ENCODE measurements at places on chromosomes 2 and 18.

DNA sequence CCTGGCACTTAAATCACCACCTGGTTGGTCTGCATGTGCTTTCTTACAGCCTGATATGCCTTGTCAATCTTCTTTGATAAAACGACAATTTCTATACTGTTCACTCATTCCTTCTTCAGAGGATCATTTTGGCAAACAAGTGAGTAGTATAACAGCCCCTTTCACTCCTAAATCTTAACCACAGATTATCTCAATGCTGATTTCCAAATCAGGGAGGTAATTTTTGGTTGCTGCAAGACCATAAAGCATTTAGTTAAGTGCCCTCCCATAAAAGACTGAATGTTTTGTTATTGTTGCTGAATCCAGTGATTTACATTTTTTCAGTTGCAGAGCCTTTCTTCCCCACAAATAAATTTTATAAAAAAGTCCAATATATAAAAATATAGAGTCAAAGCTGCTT, 129.2 kb upstream of the CYP26B1 start:
- no peak for DNase-seq

GRCh38 chr18:3279201-3280185, 17.6 kb downstream of the MYL12B start:
- no peak for DNase-seq

DNA sequence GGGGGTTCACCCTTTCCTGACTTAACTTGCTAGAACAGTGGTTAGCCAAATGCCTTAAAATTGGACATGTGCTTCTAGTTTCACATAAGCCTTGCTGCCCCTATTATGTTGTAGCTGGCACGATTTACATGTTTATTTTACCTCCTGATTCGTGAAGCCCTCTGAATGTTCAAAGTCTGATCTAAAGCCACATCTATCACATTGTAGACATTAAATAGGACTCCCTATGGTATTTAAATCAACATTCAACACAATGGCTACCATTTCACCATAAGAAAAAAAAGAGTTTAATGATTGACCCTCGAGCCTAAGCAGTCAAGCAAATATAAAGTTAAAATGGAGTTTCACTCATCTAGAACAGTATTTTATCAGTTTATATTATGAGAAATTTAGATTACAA, 151.5 kb downstream of the GULP1 start:
- DNase-seq, result no peak

GRCh38 chr18:67599277-67599676, 82.8 kb upstream of the DSEL start:
- DNase-seq, result no peak

DNA sequence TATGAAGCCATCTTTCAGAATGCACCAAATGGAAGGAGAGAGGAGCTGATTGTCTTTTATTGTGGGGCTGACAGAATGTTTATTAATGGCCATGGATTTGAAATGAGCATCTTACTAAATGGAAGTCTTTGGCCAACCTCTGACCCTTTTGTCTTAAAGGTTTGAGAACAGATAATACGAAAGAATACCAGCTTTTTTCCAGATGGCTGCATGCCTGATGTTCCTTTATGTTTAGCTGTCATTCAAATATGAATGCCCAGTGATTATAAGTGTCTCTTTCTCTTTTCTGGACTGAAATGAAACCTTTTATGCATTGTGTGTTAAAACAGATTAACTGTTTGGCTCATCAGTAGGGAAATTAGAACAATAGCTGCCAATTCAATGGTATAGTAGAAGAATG, 46.0 kb downstream of the PARD3B start:
- no peak for DNase-seq

- DNase-seq, result no peak
Observed at GRCh38 chr2:7673853-7674252, 756.6 kb downstream of the RNF144A start.

GRCh38 chr2:217897091-217897715, 105.6 kb downstream of the TNS1 start:
- DNase-seq, result no peak

- DNase-seq, result no peak
Observed at GRCh38 chr2:232022718-232023117, 61.2 kb downstream of the DIS3L2 start.

DNA sequence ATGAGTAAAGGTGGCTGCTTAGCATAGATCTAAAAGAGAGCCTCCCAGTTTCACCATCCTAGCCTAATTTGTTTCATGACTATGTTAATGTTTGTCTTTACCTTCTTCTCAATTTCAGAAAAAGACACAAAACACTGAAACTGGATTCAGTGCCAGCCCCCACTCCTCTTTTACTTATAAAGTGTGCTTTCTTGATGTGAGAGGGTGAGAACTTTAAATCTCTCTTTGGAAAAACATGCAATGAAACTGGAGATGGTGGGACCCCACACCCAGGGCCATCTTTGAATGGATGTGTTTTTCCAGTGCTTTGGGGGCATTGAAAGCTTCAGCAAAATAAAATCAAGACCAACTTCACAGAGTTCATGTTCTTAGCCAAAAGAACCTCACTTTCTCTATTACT, 185.9 kb downstream of the CYRIA start:
- no peak for DNase-seq

DNA sequence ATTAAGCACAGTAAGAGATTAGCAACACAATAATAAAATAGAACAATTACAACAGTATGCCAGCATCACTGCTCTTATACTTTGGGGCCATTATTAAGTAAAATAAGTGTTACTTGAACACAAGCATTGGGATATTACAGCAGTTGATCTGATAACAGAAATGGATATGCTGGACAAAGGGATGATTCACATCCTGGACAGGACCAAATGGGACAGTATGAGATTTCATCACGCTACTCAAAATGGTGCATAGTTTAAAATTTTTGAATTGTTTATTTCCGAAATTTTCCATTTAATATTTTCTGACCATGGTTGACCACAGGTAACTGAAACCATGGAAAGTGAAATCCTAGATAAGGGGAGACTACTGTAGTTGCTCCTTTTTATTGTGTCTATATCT, 138.2 kb downstream of the UBR3 start:
- DNase-seq, result no peak

- no peak for DNase-seq
Observed at GRCh38 chr18:37572736-37573135, 7.1 kb upstream of the CELF4 start.

GRCh38 chr2:105787376-105788318, 42.9 kb downstream of the NCK2 start:
- DNase-seq, result no peak

- no peak for DNase-seq
Observed at GRCh38 chr2:217740178-217740577, 262.6 kb downstream of the TNS1 start.

DNA sequence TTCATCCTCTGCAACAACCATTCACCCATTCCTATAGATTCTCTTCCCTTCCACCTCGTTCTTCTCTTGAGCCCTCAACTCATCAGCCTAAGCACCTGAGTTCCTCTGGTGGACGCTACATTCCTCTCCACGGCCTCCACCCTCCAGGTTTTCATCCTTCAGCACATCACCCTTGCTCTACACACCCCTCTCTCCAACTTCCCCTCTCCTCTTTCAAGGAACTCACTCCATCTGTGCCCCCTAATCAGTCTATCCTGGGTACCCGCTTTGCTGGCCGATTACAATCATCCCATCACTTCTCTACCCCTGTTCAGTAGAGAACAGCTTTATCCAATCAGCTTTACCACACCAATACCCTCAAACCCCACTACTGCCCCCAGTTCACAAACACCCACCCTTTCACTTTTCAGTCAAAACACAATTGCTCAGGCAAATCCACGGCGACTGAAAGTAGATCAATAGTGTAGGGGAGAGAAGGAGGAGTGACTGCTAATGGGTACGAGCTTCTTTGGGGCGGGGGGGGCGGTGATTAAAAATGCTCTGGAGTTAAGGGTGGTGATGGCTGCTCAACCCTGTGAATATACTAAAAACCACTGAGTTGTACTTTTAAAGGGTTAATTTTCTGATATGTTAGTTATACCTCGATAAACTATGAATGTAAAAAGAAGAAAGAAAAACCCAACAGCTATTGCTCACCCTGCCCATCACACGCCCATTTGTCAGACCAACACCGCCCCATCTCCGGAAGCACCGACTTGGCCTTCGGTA, 857 bp downstream of the DYM start:
- no peak for DNase-seq

DNA sequence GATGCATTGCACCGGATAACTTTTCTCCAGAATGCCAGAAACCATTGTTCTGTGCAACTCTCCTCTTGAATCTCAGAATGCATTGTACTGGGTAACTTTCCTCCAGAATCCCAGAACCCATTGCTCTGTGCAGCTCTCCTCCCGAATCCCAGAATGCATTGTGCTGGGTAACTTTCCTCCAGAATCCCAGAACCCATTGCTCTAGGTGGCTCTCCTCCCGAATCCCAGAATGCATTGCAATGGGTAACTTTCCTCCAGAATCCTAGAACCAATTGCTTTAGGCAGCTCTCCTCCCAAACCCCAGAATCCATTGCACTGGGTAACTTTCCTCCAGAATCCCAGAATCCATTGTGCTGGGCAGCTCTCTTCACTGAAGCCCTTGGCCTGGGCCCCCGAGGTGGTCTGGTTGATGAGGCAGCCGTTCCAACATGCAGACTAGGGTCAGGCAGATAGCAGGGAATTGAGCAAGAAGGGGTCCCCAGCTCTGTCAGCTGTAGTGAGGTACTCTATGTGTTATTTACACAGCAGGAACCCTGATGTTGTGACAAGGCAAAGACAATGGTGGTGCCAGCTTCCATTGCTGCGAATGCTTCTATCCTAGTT, 9.4 kb downstream of the FOSL2 start:
- no peak for DNase-seq

DNA sequence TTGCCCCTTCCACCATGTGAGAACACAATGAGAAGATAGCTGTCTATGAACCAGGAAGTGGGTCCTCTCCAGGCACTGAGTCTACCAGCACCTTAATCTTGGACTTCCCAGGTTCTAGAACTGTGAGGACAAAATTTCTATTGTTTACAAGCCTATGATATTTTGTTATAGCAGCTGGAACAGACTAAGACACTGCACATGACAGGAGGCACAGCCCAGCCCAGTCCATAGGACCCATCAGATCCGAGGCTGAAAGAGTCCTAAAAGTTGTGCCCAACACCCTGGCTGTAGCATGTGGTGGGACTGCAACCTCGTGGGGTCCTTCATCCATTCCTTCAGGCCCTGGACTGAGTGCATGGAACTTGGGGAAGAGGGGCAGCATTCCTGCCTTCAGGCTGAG, 48.4 kb upstream of the YWHAQ start:
- no peak for DNase-seq

DNA sequence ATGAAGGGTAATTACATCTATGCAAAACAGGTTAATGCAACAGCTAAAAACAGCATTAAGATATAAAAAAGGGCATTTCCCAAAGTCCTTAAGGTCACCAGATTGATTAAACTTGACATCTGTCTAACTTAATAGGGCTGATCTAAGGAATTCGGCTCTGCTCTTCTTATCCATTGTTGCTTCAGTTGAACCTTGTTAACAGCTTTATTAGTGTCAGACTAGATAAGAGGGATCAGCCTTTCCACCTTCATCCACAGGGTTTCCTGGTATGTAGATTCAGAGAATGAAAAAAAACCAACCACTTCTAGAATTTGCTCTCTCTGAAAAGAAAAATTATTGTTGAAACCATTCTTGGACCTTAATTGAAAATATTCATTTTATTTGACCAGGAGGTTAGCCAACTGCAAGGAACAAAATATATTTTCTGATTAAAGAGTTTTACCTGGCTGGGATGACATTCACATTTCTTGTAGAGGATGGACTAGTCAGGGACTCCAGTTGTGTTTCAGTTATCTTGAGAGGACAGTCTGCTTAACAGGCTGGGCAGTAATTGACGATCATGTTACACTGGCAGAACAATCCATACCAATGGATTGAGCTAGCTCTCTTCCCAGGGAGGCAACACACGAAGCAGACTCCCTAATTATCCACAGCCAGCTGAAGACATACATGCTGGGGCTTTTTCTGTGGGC, 357.4 kb upstream of the ACVR2A start:
- no peak for DNase-seq

GRCh38 chr2:170943596-170943995, 14.5 kb downstream of the GORASP2 start:
- no peak for DNase-seq

GRCh38 chr2:231581328-231581727, 11.3 kb upstream of the TEX44 start:
- DNase-seq, result no peak

DNA sequence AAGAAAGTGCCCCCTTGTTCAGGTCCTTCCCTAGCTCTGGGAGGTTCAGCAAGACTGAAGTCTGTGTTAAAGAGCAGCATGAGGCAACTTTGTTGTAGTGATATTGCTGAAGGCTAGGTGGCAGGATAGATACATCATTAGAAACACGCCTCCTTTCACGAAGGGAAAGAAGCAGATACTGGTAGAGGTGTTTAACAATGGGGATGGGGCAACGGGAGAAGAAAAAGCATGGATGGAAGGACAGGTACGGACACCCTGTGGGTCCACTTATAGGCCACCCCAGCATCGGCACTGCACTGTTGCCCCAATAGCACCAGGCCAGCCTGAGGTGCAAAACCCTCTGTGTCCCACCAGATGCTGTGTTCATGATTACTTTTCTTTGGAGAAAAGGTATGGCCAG, 3.5 kb upstream of the IGFBP5 start:
- DNase-seq, result no peak

DNA sequence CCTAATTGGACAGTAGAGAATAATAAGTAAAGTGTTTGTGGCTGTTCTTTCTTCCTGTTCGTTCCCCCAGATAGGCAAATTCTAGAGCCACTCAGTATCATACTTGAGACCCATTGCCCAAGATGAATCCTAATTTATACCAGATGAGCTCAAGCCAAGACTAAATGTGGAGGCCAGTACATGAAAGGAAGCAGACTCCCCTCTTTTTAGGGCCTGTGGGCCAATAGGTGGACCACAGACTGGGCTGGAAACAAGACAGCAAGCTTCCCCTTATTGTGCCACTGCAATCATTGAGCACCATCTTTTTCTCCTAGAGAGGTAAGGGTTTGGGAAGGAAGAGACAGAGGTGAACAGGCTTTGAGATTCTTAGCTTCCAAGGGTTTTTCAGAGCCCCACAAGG, 141.9 kb downstream of the MGAT5 start:
- DNase-seq, result no peak

DNA sequence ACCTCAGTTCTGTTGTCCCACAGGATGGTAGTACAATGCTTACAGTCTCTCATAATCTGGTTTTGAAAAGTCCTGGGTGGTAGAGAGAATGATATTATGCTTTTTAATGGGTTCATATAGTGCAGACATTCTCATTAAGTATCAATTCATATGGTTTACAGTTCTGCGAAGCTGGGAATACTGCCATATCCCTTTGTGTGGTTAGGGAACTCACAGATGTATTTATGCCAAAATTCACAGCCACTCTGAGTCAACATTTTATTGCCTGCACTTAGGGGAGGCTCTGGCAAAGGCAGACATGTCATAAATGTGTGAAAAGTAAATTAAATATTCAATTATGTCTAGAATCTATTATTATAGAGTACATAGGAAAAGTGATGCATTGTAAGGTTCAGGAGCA, 808.2 kb downstream of the SUCLG1 start:
- DNase-seq, result no peak

- DNase-seq, result no peak
Observed at GRCh38 chr2:63047321-63048279, 3.0 kb upstream of the OTX1 start.

All from central memory CD4-positive, alpha-beta T cell (primary cell).